Esophagus squamous epithelium (tissue), 5 donors: ENCODE measurements at places on chromosomes 5 and 9.

GRCh38 chr5:87400305-87400899, 12.3 kb downstream of the CCNH start:
- no peak for DNase-seq

DNA sequence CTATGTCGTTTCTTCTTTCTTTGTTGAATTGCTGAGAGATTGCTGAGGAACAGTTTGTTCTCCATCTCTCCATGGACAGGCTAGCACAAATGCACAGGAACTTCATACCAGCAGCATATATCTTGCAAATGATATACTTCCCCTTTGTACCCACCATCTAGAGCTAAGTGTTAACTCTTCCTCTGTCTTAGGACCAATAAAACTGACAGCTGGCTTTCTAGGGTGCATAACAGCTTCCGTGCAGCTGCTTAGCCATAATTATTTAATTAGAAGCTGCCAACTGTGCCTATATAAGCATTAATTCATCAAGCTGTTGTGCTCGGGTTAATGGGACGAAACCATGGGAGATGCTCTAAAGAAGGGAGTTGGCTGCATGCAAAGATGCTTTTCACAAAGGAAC, 38.7 kb downstream of the KCTD16 start:
- DNase-seq, result no peak

- DNase-seq, result no peak
Observed at GRCh38 chr9:137085920-137086530, 760 bp upstream of the MAN1B1 start.

DNA sequence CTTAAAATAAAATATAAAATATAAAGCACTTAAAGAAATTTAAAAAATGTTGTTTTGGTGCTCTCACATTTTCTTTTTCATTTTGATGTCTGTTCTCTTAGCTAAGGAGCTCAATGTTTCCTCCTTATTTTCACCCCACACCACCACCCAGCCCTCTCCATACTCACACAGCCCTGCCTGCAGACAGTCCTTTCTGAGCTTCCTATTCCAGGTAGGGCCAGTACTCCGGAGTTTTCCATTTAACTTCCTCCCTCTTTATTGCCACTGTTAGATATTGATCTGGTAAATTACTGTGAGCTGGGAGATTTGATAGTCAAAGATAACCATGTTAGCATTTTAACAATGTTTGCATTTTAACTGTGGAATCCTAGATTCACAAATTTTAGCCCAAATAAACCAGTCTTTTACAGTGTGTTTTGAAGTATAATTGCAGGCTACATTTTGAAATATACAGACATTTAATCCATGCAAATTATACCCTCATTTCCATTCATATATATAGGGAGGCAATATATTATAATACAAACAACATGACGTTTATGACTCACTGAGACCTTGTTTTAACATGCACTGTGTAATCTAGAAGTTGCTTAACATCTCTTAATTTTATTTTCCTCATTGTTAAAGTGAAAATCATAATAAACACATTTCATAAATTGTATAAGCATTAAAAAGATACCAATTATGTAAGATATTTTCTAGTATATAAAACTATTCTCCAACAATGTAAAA, 927.1 kb downstream of the NR2F1-AS1 start:
- DNase-seq, result no peak

GRCh38 chr9:126519660-126520420, 93.9 kb upstream of the LMX1B start:
- DNase-seq, result no peak

DNA sequence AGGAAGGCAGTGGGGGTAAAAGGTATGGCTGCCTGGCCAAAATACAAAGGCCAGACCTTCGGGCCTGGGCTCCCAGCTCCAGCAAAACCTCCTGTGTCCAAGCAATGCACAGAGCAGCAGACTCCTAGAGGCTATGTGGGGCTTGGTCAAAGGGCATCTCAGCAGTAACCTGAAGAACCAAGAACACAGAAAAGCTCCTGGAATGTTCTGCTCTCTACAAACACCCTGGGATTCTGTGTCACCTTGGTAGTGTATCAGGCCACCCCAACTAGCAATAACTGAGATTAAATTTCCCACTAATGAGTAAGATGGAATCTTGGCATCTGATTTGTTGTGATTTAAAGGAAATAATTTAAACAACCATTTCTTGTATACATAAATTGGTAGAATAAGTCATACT, 158.6 kb downstream of the GLIS3 start:
- no peak for DNase-seq
